ENCODE measurements at places on chromosomes 16 and 17.

DNA sequence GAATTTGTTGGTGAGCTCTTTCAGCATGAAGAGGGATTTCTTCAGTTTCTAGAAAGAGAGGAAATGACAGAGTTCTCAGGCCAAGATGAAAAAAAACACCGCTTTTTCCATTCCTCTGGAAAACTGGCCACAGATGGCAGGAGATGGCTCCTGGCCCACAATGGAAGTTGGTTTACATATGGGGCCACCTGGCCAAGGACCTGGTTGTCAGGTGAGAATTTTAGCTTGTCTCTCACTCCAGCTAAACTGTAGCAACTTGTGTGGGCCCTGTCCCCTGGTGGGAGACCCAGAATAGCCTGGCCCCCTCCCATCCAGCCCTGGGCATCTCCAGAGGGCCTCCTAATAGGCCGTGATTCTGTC is 33.6 kb downstream of the LGALS9 start:
- no peak for DNase-seq

- DNase-seq: no peak
Measured at GRCh38 chr16:85188822-85189672, 76.8 kb upstream of the CIBAR2 start.

GRCh38 chr16:78462288-78463208 is 363.1 kb downstream of the WWOX start:
- no peak for DNase-seq

DNA sequence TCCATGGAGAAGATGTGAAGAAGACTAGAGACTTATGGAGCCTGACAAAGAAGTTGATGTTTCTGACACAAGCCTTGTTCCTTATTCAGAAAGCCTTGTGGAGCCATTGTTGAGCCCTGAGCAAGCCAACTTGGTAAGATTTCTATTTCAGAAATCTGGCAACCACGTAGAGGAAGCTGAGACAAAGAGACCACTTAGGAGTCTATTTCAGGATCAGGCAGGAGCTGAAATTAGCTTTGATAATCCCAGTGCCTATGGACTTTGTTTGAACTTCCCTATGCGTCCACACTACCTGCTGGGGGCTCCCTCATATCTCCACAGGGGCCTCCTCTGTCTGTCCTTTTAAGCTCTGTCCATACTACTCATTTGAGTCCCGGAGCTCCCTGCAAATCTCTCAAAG is 540.0 kb upstream of the GOT2 start:
- DNase-seq: no peak

DNA sequence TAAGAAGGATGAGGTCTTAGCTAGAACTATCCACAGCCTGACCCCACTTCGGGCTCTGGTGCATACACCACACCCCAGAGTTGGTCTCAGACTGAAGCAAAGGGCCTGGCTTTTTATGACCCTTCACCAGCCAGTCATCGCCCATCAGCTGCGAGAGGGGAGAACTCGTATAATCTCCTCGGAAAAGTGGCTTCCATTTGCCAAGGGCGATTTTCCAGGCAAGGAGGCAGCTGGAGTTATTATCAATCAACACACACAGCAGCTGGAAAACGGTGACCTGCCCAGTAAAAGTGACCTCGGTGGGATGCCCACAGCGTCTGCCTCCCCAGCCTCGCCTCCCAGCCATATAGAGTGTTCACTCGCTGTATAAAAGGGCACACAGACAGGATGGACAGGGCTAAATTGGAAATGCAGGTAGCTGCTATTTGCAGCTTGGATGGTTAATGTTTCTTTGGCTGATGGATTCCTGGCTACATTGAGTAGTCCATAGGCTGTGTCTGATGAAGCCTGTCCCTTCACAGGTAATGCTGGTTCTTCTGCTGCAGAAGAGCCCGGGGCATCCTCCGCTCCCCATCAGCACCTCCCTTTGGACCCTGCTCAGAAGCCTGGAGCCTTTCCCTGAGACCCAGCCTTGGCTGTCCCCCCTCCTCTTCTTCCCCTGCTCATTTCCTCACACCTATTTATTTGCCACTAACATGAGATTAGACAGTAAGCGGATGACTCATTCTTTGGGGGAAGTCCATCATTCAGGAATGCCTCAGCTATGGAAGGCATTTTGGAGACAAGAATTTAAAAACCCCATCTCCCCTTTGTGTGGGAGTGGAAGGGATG is 45.7 kb downstream of the TMEM186 start:
- no peak for DNase-seq

GRCh38 chr17:74805591-74805991 is 29.4 kb upstream of the NAT9 start:
- no peak for DNase-seq

GRCh38 chr16:68473358-68474070 is 25.2 kb upstream of the SMPD3 start:
- no peak for DNase-seq

DNA sequence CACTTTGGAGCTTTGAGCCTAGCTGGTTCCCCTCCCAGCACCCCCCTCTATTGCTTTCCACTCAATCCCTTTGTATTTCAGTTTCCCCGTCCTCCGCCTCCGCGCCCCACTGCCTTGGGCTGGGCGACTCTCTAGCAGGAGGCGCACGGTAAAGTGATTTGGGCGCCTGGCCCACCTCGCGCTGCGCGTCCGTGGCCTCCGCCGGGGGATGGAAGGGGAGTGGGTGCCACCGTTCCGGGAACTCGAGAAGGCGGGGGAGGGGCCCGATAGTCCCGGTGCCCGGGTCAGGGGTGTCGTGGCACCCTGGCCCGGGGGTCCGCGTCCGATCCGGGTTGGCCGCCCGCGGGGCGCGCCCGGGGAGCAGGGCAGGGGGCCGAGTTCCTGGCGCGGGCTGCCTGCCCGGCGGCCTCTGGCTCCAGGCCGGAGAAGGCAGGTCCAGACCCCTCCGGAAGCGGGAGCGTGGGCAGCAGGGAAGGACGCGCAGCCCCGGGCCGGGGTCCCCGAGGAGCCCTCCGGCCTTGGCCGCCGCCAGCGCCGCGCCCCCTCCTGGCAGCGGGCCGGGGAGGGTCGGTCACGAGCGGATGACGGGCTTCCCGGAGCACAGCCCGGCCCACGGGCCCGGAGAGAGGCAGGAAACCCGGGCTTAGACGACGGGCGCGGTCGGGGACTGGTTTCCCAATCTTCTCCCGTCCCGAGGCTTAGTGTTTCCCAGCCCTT is 15.8 kb downstream of the MEOX1 start:
- no peak for DNase-seq

GRCh38 chr17:19644493-19645210 is 3.9 kb upstream of the ALDH3A2 start:
- DNase-seq: no peak

GRCh38 chr16:54253118-54253517 is 33.5 kb downstream of the IRX3 start:
- DNase-seq: no peak

DNA sequence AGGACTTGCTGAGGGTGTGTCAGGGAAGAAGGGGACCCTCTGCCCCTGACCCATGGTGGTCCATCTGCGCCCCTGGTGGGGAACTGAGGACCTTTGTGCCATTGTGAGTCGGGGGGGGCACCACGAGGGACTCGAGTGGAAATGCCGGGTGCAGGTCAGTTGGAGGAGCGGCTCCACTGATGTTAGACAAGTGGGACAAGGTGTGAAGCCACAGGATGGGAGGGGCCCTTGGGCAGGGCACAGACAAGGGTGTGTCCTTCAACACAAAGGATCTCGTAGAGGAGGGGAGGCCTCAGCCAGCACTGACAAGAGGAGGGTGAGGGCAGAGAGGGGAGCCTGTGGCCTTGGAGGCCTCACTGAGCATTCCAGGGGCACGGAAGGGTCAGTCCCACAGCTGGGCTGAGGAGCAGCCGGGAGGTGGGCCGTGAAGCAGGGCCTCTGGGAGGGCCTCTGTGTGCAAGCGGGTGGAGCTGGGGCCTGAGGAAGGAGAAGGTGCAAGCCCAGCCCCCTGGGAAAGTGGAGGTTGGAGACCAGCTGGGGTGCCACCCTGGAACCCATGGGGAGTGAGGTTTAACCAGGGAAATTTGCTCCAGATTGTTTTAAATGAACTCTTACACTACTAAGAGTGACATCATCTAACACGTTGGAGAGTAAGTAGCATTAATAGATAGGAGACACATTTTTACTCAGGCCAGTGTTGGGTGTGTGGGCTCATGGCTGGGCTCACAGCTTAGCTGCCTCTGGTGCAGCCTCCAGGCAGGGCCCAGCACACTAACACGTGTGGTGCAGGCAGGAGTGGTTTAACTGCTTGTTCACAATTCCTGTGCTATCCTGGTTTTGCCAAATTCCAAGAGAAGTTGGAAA is 27.9 kb downstream of the NARF start:
- DNase-seq: no peak

DNA sequence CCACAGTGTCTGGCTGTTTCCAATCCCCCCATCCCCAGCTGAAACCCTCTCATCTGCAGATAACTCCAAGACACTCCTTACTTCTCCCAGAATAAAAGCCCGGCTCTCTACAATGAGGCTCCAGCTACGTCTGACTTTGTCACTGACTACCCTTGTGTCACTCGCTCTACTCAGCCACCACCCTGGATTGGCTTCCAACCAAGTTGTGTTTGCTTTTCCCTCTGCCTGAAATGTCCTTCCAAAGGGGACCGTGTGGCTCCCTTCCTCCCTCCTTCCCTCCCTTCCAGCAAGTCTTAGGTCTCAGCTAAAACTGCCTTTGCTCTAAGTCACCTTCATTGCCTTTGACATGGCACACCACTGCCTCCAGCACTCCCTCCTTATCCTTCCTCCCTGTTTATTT is 42.8 kb downstream of the CDH1 start:
- no peak for DNase-seq

- DNase-seq: no peak
Measured at GRCh38 chr17:70879401-70879800, 710.1 kb downstream of the KCNJ2 start.

GRCh38 chr17:15267996-15268395 is 2.9 kb upstream of the PMP22 start:
- DNase-seq: no peak

GRCh38 chr17:520447-521182 is 168.0 kb upstream of the RPH3AL start:
- no peak for DNase-seq

DNA sequence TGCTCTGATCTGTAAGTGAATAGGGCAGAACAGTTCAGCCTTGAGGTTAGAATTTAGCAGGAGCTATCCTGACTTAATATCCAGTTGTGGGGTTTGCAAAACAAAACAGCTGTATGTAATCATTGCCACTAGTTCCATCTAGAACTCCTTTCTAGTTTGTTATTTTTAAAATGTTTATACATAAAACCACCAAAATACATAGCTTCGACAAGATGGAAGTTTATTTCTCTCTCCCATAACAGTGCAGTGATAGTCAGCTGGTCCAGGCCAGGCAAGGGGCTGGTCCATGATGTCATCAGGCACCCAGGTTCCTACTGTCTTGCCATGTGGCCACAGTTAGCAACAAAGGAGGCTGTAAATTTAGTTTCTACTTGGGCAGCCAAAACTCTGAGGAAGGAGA is 10.5 kb upstream of the PLK1 start:
- no peak for DNase-seq

DNA sequence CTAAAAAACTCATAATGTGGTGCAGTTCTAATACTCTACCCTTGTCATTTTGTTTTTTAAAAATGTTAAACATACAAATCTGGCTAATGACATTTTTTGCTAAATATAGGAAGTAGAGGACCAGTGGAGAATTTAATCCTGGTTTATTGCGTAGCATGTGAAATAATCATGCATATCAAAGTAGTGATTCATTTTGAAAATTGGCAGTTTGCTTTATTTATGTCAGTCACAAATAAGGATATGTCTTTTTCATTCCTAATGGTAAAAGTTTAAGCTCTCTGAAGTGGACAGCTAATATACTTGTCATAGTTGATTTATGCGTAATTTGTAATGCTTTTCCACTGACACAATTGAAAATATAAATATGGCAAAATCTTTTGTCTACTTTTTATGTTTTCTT is 224.2 kb downstream of the BCAS3 start:
- DNase-seq: no peak

DNA sequence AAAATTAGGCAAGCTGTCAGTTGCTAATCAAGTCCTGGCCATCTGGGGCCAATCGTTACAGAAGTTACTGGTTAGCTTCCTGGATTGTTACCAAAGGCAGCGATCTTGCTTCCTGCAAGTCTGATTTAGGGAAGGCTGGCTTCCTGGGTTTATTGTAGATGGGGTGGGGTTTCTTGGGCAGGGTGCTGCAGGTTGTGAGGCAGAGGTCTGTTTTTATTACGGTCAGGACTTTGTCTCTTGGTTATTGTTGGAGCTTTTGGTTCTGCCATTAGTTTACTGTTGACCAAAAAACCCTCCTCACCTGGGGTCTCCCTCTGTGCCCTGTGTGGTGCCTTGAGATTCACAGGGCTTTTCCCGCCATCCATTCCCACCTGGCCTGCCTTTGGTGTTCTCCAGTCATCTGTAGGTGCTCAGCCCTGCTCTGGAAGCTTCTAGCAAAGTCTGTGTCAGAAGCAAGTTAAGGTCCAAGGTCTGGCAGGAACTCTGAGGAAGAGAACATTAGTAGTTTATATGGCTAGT is 36.9 kb downstream of the SLC47A1 start:
- DNase-seq: no peak

GRCh38 chr16:19292186-19292585 is 6.7 kb downstream of the CLEC19A start:
- DNase-seq: no peak

DNA sequence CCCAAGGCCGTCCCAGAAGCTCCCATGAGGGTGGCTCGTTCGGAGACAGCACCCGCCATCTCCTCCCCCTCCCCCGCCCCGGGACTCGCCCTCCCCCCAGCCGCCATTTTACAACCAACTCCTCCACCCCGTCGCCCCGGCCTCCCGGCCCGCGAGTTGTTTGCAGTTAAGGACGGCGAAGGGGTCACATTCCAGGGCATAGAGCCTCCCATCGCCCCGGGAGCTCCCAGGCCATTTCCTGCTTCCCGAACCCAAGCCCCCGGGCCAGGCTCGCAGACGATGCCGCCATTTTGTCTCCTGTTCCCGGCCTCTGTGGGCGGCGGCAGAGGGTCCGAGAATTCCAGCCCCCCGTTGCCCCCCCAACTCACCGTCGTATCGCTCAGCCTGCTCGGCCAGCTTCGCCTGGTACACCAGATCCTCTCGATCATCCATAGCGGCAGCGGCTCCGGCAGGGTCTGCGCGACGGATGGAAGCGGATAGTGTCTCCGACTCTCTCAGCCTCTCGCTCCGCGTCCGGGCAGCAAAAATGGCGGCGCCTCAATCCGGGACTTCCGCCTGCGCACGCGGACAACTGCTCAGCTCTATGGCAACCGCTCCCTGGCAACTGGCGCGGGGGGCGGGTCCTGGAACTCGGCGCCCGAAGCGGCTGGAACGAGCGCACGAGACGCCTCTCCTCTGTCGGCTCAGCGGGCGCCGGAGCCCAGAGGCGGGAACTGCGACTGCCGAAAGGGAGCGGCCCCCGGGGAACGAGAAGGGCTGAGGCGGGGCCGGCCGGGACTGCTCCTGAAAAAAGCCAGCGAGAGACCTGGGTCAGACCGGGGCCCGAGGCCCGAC is at the start of gene YWHAE:
TSS of gene YWHAE (minus strand) at position 544 of the 834 bp plus-strand sequence. CDS start at position 432, 112 bp downstream.
- peak; percentile 94 for DNase-seq

DNA sequence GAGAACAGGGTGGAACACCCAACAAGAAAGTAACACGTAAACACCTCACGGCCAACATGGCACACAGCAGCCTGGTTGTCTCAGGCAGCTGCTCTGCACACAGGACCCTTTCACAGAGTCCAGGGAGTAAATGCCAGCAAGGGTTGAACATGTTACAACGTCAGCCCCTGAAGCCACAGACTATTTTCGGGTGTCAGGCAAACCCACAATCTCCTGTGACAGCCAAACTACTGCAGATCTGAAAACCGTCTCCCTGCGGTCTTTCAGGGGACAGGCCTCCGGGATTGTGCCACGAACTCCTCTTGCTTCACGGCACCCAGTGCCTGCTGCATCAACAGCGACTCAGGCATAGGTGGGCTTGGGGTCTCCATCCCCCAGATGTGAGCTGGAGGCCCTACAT is 127.7 kb downstream of the XYLT1 start:
- DNase-seq: peak; percentile 42

- no peak for DNase-seq
Measured at GRCh38 chr16:71727551-71728324, 3.2 kb upstream of the PHLPP2 start.

Data from stimulated activated naive CD4-positive, alpha-beta T cell (primary cell).